ENCODE measurements at places on chromosomes 12 and 14.

DNA sequence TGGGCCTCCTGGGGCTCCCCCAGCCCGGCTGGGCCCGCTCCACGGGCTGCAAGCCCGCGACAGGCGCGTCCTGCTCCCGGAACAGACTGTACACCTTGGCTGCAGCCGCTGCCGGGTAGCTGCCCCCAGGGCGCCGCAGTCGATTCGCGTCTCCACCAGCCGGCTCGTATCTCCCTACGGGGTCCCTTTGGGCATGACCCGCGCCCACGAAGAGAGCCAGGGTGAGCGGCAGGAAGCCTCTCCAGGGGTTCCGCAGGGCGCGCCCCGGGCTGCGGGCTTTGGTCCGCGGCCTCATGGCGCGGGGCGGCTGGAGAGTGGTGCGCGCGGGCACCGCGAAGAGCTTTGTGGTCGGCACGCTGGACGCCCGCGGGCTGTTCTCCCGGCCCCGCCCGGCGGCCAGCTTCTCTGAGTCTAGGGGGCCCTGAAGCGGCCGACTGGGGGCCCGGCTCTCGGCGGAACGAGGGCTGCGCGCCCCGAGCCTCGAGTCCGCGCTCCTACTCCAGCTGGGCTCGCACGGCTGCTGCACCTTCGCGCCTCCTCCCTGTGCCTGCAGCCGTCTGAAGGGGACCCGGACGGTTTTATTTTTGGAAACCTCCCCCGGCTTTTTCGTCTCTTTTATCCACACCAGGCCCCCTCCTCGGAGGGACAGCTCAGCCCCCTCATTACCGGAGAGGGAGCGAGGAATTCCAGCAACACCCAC, at the start of gene LTBP2:
TSS of gene LTBP2 (minus strand) at position 588 of the 700 bp plus-strand sequence. CDS start at position 295, 293 bp downstream.
- DNase-seq = no peak

DNA sequence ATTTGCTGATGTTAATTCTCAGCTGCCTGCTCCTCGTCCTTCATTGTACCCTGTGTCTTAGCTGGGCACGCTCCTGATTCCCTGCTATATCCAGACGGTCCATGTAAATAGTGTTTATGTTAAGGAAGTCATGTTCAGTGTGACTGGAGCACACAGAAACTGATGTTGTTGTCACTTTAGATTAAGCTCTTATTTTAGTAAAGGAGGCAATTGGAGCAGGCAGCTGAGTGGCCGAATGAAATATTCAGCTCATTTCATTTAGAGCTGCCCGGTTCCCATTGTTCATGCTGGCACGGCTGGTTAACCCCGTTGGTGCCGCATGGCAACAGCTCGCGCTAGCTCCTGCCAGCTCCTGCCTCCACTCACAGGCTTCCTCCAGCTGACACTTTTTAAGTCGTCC, 446.8 kb upstream of the SOX5 start:
- DNase-seq = no peak

DNA sequence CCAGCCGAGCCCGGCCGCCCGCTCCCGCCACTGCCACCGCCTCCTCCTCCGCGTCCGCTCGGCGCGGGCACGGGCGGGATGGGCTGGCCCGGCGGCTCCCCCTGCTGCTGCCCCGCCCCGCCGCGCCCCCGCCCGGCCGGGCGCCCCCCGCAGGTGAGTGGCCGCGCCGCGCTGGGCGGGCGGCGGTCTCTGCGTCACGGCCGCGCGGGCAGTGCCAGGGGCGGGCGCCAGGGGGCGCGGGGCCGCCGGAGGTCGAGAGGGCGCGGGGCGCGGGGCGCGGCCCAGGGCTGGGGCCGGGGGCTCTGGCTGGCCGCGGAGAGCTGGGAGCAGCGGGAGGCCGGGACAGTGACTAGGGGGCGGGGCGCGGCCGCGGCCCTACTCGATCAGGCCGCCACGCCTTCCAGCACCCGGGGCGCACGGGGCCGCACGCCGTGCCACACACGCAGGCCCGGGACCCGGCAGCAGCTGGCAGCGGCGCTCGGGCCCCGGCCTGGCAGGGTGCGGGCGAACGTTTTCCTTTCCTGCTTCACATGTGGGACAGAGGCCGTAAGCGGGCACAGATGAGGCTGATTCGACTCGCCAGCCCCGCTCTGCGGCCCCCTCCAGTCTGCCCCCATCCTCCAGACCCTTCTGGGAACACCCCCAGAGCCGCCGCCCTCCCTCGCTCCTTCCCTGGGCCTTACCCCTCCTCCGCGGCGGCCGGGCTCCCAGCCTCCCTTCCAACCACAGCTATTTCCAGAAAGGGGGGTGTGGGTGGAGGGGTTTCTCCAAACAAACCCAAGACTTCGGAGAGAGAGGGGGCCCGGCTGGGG, 2.4 kb upstream of the TNS2 start:
- DNase-seq = peak; percentile 71

DNA sequence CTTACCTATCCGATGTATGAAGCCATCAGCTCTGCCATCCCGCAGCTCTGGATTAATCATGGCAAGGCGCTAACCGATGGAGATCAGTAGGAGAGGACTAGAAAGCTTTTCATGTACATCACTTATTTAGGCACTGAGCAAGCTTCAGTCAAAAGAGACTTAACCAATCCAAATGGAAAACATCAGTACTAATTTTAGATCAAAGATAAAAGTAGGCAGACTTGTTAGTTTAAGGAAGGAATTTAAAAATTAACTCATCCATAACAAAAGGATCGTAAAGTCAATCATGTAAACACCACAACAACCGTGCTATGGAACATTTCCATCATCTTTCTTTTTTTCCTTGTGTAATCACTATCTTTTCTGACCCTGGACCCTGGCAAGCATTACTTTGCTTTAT, at the start of gene CLEC2A:
TSS of gene CLEC2A (minus strand) at position 101 of the 400 bp plus-strand sequence. CDS start at position 60, 41 bp downstream.
- DNase-seq = no peak
